ENCODE measurements at places on chromosomes 11 and 22.

DNA sequence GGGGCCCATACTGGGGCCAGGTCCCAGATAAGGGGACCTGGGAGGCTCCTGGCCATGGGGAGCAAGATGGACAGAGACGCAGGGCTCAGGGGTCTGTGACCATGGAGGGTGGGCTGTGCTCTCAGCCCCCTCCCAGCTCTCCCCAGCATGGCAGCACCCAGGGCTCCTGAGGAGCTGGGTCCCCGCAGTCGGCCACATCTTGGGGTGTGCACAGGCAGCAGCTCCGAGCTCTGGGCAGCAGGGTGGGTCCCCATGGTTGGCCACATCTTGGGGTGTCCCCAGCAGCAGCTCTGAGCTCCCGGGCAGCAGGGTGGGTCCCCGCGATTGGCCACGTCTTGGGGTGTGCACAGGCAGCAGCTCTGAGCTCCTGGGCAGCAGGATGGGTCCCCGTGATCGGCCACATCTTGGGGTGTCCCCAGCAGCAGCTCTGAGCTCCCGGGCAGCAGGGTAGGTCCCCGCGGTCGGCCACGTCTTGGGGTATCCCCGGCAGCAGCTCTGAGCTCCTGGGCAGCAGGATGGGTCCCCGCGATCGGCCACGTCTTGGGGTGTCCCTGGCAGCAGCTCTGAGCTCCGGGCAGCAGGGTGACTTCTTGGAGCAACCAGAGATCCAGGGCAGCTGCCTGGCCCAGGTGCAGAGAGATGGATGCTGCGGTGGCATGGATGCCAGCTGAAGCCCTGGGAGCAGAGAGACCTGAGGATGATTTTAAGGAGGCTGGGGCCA, 18.3 kb upstream of the MUC5B start:
- no peak for DNase-seq

- DNase-seq: no peak
Observed at GRCh38 chr11:88308576-88308975, 29.0 kb downstream of the CTSC start.

GRCh38 chr11:105854269-105854668, 167.8 kb downstream of the MSANTD4 start:
- no peak for DNase-seq

DNA sequence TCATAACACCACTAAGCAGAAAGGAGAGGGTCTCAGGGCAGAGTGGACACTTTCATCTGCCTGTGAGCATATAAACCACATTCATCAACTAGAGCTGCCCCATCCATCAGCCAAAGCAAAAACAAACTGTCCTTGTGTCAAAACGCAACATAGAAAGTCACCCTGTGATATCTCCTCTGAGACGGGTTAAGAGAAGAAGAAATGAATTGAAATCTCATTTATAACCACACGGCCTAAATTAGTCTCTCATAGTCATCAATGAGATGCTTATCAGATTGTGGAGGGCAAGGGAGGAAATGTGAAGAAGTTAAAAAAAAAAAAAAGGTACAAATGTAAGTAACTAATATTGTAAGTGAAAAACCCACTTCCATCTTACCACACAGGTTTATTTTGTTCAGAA, 75.7 kb downstream of the SIK3 start:
- no peak for DNase-seq

DNA sequence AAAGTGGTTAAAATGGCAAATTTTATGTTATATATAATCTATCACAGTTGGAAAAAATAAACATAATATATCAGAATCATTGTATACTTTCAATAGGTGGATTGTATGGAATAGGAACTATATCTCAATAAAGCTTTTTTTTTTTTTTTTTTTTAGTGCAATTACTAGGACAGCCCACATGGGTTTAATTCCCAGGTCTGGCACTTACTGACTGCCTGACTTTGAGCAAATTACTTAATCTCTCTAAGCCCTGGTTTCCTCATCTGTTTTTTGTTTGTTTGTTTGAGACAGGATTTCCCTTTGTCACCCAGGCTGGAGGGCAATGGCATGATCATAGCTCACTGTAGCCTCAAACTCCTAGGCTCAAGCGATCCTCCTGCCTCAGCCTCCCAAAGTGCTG, 26.1 kb upstream of the BAIAP2L2 start:
- no peak for DNase-seq

Data from T-helper 9 cell (primary cell).